Activated CD4-positive, alpha-beta T cell treated with anti-CD3 and anti-CD28 coated beads, Interleukin-2, amount 10 ng/mL, durations not matched to agents 7 days and 5 days (primary cell): ENCODE measurements at places on chromosomes 12 and 14.

- DNase-seq, result no peak
Measured at GRCh38 chr12:12508612-12509011, 54.1 kb downstream of the DUSP16 start.

DNA sequence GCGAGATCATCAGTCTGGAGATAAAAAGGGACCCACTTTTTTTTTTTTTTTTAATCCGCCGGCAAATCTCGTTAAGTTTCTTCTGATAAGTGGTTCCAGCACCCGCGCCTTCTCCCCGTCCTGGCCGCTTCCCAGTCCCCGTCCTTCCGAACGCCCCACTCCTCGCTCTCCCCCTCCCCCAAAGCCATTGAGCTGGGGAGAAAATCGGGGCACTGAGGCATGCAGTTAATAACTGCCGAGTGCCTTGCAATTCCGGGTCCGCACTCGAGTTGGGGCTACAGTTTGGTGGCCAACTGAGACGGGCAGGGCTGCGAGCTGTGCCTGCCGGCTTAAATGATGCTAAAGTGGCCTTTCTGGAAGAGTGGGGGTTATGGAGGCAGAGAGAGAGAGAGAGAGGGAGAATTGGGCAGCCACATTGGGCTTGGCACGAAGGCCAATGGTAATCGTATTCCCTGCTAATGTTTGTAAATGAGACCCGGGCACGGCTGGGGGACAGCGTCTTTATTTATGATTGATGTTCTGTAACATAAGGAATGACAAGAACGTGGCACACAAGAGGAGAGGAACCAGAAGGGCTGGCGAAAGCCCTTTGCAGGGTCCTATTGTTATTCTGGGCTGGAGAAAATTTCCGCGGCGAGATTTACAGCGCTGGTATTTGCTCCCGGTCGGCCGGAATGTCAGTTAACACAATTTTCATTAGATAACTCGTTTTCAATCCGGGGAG lies 115.4 kb upstream of the MYL2 start:
- no peak for DNase-seq

DNA sequence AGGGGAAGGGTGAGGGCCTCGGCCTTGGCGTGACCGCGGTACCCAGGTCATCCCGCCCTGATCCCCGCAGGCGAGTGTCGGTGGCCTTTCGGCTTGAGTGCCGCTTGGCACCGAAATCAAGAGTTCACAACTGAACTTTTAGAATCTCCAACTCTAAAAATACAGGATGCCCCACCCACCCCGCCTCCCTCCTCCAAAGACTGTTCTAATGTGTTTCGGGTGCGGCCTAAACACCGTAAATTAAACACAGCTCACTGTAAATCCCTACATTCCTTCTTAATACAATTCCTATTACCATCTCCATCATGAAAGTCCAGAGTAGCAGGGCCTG lies 11.4 kb downstream of the SCNN1A start:
- DNase-seq, result peak; percentile 42

GRCh38 chr14:104361101-104361591 lies 218.4 kb upstream of the C14orf180 start:
- no peak for DNase-seq
